ENCODE measurements at places on chromosomes 1 and 21. TPM values are rescaled to one million over a fixed set of nuclear protein-coding genes. Genes with fewer than 3 reads are reported as not detected.

DNA sequence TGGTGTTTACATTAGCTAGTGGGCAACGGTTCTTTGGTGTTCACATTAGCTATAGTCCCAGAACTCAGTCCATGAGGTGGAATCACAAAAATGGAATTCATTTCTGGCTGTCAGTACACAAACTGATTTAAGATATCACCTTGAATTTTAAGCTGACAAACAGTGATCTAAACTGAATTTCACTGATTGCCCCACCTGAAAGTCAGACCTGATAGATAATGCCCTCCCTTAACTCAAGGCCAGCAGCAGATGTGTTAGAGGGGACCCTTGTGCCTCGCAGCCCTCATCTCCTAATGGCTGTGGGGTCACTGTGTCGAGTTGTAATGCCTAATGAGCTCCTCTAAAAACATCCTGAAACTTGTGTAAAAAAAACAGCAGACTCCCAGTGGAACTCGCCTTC, 8.6 kb downstream of the ARF1 start:
- DNase-seq: no peak

DNA sequence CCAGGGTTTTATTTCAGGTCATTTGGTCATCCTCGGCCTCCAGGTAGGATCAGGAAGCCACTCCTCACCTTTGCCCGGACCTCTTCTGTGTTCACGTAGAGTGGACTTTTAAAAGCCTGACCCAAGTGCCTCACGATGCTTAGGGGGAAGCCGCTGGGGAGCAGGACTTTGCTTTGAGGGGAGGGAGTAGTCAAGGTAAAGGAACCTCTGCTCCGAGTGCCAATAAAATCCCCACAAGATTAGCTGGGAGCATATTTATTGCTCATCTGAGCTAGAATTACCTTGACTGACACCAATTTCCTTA, 603 bp upstream of the DHRS3 start:
- no peak for DNase-seq

RASAL2 gene
- total RNA-seq: 1.3 TPM

CYP4A11 gene
- total RNA-seq: not detected

Data from K562 (cell line).